ENCODE measurements at places on chromosomes 11 and 22. TPM values are rescaled to one million over a fixed set of nuclear protein-coding genes. Genes with fewer than 3 reads are reported as not detected.

- no peak for DNase-seq
Measured at GRCh38 chr11:63985812-63986155, 454 bp upstream of the OTUB1 start.

- DNase-seq, result no peak
Measured at GRCh38 chr11:69136471-69136870, 19.3 kb upstream of the SMIM38 start.

- DNase-seq, result no peak
Measured at GRCh38 chr11:68524681-68525080, 64.1 kb downstream of the PPP6R3 start.

DNA sequence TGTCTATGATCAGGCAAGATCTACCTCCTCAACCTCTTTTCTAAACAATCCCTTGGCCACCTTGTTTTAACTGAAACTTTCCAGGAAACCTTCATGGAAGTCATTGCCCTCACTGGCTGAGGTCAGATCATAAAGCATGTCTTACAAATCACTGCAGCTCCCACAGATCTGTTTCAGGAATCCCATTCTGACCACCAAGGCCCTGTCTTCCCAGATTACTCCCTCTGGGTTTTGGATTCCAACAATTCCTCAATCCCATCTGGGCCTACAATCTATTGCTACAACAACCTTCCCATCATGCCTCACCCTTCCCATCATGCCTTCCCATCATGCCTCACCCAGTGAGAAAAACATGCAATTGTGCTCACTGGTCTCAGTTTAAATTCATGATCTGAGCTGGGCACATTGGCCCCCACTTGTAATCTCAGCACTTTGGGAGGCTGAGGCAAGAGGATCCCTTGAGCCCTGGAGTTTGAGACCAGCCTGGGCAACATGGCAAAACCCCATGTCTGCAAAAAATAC is 15.9 kb downstream of the ADAMTS15 start:
- DNase-seq, result no peak

Gene B4GAT1
- 7.7 TPM for total RNA-seq

DNA sequence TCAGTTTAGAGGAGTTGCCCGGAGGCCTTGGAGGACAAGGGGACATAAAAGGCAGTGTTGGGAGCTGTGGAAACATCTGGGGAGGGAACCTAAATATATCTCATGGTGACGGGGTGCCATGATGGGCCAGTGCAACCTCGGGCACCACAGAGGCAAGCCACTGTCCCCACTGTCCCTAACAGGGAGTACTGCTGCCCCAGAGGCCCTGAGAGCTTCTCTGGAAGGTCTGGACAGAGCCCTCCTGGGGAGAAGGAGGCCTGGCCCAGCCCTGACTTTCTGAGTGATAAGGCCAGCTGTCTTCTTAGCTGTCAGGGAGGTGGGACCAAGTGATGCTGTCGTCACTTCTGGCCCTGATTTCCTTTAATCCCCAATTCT is 5.5 kb upstream of the P2RY6 start:
- DNase-seq, result no peak

GRCh38 chr11:10379871-10380568 is 75.0 kb upstream of the AMPD3 start:
- DNase-seq, result peak; percentile 65

Gene CPSF7
- 11.9 TPM for total RNA-seq

- no peak for DNase-seq
Measured at GRCh38 chr22:38761202-38762162, 5.7 kb upstream of the SUN2 start.

DNA sequence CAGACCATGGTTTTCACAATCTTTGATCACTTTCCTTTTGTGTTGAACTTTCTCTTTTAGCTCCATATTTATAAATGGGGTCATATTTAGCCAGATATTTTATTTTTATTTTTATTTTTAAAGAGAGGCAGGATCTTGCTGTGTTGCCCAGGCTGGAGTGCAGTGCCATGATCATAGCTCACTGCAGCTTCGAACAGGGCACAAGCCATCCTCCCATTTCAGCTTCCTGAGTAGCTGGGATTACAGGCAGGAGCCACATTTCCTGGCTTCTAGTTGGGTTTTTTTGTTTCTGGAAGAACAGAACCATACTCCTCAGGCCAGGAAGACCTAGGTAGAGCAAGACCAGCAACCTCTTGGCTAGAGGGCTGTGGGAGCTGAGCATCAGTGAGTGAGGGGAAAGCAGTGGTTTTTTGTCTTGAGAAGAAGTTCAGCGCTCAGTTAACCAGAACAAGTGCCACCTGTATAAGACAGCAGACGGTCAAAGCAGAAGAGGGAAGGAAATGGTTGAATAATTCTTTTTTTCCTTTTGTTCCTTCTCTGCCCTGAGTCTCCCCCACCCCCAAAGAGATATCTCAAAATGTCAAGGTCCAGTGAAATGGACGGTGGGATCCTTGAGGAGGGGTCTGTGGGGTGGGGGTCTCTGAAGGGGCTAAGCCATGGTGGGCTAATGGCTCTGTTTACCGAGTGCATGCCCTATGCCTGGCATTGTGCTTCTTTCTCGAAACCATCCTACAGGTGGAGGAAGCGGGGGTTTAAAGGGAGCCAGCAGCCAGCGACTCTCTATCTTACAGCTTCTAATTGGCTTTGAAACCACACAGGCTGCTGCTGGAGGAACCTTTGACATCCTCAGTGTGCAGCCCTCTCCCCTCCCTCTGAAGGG is 63.0 kb downstream of the PTPRJ start:
- DNase-seq, result no peak

Gene BAIAP2L2
- 0.38 TPM for total RNA-seq

- no peak for DNase-seq
Measured at GRCh38 chr11:2309251-2310072, 7.6 kb downstream of the TSPAN32 start.

Gene PANX3
- not detected for total RNA-seq

Gene SLC5A4
- total RNA-seq, result not detected

DNA sequence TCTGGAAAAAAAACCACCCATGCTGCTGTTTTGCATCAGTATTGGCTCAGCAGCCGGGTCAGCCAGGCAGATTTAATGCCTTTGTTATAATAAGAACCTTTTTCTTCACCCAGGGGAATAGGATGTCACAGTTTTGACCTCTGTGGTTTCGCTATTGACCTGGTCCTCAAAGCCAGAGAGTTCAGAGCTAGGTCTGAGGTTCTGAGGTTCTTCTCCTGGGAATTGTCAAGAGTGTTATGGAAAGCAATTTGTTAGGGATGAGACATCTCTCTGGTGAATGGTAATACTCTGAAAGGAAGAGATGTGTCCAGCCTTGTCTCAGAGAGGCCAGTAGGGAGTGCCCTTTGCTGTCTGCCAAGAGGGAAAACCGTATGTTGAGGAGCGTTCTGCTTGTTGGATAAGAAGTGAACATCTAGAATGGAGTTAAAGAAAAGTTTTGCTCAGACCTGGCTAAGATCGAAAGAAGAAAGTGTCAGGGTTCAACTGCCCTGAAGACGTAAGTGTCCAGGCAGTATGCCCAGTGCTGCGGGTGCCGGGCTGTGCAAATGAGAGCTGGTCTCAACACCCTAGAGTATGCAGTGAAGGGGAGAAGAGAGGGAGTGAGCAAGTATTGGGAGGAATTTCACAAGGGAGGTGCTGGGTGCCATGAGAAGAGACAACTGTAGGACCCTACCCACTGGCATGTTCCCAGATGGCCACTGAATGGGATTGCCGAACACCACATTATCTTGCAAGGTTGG is 150.9 kb upstream of the TTC12 start:
- no peak for DNase-seq

Gene IFITM10
- total RNA-seq, result 2.4 TPM

DNA sequence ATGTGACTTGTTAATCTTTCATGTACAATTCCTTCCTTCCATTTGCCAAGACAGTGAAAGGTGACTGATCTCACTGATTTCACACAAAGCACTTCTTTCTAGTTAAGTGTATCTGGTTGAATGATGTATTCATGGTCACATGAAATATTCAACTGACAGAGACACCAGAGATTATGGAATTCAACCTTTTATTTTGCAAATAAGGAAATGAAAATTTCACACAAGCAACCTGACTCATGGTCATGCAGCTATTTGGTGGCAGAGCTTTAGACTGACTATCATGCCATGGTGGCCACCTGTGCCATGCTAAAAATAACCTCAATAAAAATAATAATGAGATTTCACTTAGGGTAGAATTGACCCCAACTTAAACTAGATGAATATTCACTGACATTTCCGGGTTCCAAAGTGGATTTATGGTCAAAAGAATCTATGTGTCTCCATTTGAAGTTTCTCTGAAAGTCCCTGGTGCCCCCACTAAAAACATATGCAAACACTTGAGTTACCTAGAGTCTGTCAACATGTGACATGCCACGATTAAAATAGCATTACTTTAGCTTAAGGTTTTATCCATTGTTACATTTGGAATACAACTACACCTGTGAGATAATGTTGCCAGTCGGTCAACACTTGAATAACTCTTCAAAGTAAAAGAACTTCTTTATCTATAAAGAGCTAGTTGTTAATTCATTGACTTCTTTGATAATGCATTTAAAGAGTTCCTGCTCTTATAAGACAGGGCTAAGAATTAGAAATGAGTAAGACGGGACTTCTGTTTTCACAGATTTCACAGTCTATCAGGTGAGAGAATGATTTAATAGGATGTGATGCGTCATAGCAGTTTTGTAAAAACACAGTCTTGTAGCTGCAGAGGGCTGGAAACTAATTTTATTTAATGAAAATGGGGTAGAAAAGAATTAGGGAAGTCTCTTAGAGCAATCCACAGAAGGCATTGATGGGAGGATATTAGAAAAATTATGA is 94.6 kb upstream of the OR9G4 start:
- DNase-seq, result peak; percentile 92

DNA sequence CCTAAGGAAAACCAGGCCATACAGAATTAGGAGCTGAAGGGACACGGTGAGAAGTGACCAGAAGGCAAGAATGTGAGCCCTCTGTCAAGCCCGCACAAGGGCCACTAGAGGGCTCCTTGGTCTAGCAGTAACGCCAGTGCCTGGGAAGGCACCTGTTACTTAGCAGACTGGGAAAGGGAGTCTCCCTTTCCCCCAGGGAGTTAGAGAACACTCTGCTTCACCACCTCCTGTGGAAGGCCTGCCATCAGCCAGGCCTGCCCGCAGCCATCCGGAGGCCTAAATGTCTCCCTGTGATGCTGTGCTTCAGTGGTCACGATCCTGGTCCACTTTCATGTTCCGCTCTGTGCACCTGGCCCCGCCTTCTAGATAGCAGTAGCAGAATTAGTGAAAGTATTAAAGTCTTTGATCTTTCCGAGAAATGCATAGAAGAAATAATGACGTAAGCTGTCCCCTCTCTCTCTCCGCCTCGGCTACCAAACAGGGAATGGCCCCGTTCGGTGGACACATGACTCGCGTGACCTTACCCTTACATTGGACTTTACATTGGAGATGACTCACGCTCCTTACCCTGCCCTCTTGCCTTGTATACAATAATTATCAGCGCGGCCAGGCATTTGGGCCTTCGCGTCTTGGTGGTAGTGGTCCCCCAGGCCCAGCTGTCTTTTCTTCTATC is 10.7 kb upstream of the GSTP1 start:
- peak; percentile 55 for DNase-seq

DNA sequence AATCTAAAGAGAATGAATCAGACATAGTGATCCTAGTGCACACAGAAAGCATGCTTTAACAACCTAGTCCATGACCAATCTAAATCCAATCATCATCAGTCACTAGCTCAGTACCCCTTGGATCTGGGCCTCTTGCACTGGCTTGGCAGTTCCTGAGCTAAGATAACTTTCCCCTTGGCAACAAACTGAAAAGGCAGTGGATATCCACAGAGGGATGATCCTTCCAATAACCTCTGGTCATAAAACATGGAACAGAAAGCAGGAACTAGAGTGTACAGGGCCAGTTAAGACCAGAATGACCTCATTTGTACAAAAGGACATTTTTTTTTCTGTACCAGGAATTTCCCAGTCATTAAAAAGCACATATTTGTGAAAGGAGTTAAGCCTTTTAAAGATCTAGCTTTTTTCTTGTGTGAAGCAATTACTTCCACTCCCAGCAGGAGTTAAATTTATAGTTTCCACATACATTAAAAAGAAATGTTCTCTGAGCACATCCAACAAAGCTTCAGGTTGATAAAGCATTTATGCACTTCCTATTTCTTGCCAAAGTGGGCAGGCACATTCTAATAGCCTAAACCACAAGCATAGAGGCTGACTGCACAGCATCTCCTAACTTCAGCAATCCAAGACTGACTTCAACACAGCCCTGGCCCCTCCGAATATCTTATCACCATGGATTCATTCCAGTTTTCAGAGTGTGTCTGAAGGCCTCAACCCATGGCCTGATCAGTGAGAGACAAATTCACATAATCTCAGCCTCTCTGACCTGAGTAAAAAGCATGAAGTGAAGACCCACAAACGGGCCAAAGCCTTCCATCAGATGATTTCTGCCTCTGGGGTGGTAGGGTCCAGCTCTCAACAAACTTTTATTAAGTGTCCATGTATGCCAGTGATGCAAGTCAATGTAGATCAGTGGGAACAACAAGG is 29.9 kb downstream of the GUCY1A2 start:
- peak; percentile 51 for DNase-seq

All from bronchial epithelial cell (primary cell).